ENCODE measurements at places on chromosomes 6 and 20. TPM values are rescaled to one million over a fixed set of nuclear protein-coding genes. Genes with fewer than 3 reads are reported as not detected.
A peak's percentile ranks its signal among the peaks of the same experiment; 100 is the strongest.

GRCh38 chr6:63565058-63565726, 7.1 kb upstream of the LOC128125822 start:
- no peak for DNase-seq

GRCh38 chr6:163877877-163878639, 463.5 kb downstream of the QKI start:
- no peak for DNase-seq

GRCh38 chr6:84449220-84449619, 221.8 kb upstream of the CEP162 start:
- DNase-seq: peak; percentile 75

DNA sequence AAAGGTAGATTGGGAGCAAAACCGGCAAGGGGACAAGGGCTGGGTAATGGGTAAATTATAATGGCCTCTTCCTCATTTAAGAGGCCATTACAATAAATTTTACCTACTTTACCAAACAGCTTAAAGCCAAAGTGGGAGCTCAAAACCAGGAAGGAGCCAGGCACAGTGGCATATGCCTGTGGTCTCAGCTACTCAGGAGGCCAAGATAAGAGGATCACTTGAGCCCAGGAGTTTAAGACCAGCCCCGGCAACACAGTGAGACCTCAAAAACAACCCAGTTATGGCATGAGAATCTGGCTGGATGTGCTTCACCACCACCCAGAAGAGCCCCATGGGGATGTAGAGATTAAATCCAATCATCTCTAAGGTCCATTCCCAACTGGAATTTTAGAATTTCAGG, 52.9 kb upstream of the TAF8 start:
- no peak for DNase-seq

DNA sequence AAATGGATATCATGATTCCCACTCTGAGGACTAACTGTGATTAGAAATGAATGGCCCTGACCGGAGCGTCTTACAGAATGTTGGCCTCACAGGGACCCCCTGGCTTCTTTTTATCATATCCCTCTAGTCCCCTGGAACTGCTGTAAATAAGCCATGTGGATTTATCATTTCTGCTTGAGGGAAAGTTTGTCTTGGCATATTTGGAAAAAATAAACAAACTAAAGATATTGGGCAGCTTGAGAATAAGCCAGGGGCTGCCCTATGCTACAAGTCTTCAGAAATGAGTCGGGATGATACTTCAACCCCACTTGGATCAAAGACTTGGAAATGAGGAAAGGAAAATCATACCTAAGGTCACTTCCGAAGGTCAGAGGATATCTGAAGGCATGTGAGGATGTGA, 179.1 kb downstream of the THBS2 start:
- DNase-seq: no peak

The C20orf204 gene
- 2.4 TPM for total RNA-seq

The ENPP4 gene
- 28.8 TPM for total RNA-seq

The UQCC2 gene
- total RNA-seq: 39.6 TPM

The RIPOR2 gene
- 24.2 TPM for total RNA-seq

All from kidney (tissue), 22 donors.